Calu3 (cell line): ENCODE measurements at places on chromosomes 3 and 15. TPM values are rescaled to one million over a fixed set of nuclear protein-coding genes. Genes with fewer than 3 reads are reported as not detected.

GRCh38 chr15:88147760-88148159 lies 108.8 kb downstream of the NTRK3 start:
- no peak for DNase-seq

GRCh38 chr3:13768453-13768852 lies 111.4 kb downstream of the WNT7A start:
- no peak for DNase-seq

- peak; percentile 35 for DNase-seq
These were observed 14.6 kb upstream of the OR5K2 start for GRCh38 chr3:98482717-98483482.

IP6K2 gene
- total RNA-seq: 87.0 and 105 TPM in 2 replicates
